ENCODE measurements at places on chromosomes 3 and 15.

DNA sequence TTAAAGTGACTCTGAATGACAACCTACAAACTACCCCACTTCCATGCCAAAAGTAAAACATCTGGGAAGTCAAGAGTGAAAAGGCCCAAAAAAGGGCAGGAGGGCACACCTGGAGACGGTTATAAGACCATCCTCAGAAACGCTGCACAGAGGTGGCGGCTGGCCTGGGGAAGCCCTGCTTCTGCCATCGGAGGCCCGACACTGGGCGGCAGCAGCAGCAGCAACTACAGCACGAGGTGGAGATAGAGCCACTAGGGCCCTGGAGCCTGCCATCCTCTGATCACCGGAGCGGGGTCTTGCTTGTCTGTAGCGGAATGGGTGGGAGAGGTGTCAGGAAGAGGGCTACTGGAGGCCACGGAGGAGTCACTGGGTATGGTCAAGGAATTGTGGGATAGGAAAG, 283.3 kb downstream of the ADAMTS17 start:
- DNase-seq, result no peak

DNA sequence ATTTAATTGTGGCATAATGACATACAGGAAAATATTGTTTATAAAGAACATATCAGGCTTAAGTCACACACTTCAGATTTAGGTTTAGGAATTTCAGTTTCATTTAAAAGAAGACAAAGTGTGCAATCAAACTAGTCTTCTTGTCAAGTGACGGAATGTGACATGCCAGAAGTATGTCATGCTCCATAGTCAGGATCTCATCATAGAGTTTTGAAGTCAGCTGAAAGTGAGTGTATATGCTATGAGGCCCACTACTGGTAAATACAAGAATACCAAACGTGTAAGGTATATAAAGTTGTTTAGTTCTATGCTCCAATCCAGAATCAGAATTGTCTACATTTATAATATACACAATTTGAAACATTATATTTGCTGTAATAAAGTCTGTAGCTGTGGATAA, 988.4 kb downstream of the TBL1XR1 start:
- no peak for DNase-seq

DNA sequence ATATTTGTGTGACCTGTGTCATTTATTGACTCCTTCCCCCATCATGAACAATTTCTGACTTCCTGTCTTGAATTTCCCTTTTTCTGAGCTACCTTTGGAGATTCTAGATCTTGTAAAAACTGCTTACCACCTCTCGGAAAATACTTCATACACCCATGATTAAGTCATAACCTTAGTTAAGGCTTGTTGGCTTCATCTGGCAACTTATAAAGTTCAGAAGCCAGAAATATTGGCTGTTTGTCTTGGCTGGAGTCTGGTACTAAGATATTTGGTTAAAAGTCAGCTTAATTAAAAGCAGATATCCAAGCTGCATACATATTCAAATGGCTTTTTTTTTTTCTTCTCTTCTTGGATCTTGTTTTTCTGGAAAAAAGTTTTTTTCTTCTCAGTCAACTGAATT, 37.3 kb upstream of the B3GALNT1 start:
- DNase-seq, result no peak

DNA sequence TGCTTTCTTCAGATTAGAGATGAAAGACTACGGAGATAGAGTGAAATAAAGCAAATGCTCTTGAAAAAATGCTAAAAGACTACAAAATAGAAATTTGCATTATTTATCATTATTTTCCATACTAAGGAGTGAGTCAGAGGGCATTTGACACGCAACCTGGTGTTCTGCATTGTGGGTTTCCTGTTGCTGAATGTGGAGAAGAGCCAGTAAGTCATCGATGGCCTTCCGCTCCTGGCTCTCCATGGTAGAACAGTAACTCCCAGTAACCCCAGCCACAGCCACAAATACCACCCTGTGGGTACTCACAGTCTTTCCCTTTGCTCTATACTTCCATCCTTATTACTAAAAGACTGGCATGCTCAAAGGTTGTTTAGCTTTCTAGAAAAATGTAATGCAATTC, 61.5 kb downstream of the CGGBP1 start:
- no peak for DNase-seq

DNA sequence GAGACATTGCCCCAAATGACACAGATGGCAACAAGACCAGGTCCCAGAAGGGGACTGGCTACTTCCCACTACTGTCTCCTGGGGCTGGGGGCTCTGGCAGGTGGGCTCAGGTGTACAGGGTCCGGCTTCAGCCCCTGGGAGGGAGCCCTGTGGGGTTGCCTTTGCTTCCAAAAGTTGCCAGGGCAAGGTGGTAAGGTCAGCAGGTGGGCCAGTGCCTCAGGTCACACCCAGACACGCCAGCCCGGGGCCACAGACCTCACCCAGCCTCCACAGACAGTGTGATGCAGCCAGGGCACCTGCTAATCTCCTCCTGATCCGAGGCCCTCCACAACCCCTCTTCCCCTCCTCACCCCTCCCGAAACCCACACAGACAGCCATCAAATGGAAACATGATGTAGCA, 7.5 kb downstream of the OXTR start:
- DNase-seq, result no peak

GRCh38 chr3:123342631-123343080, 106.2 kb downstream of the ADCY5 start:
- DNase-seq, result no peak
